Esophagus squamous epithelium (tissue), 5 donors: ENCODE measurements at places on chromosomes 4 and X. TPM values are rescaled to one million over a fixed set of nuclear protein-coding genes. Genes with fewer than 3 reads are reported as not detected.

The CFAP99 gene
- total RNA-seq, result 0.11 TPM

The CPE gene
- 16.3 TPM for total RNA-seq

The IL13RA1 gene
- total RNA-seq, result 52.6 TPM

The GAGE12E gene
- not detected for total RNA-seq

The COPS4 gene
- 44.5 TPM for total RNA-seq

The SCARB2 gene
- total RNA-seq, result 50.3 TPM

The SLC7A11 gene
- total RNA-seq, result 9.9 TPM

The HHIP gene
- not detected for total RNA-seq

The PRDM8 gene
- total RNA-seq, result 1.8 TPM

The CCDC149 gene
- 0.91 TPM for total RNA-seq

The DKK2 gene
- total RNA-seq, result 1.2 TPM

The NAP1L2 gene
- 0.76 TPM for total RNA-seq

The FABP2 gene
- not detected for total RNA-seq

The RNF128 gene
- total RNA-seq, result 9.5 TPM

The PPP1R2C gene
- total RNA-seq, result not detected

The PCSK1N gene
- not detected for total RNA-seq

The ABLIM2 gene
- 13.5 TPM for total RNA-seq

The LIAS gene
- total RNA-seq, result 11.6 TPM

The SUPT20HL1 gene
- total RNA-seq, result not detected

The SLC26A1 gene
- not detected for total RNA-seq

The GPR119 gene
- not detected for total RNA-seq

The EGFL6 gene
- 6.8 TPM for total RNA-seq

The ERAS gene
- not detected for total RNA-seq

The CFP gene
- 3.8 TPM for total RNA-seq

The IGSF1 gene
- not detected for total RNA-seq

The HAND2 gene
- 3.8 TPM for total RNA-seq

The HSFX4 gene
- total RNA-seq, result not detected

The CHIC2 gene
- total RNA-seq, result 56.0 TPM

The FGF5 gene
- total RNA-seq, result not detected

The HPSE gene
- 10.4 TPM for total RNA-seq

The SPP1 gene
- 4.0 TPM for total RNA-seq

The GRIA2 gene
- total RNA-seq, result not detected

The ADH7 gene
- total RNA-seq, result 420 TPM

The NLGN3 gene
- total RNA-seq, result not detected

The SPIN2A gene
- total RNA-seq, result not detected

The NRK gene
- total RNA-seq, result not detected

The USP51 gene
- 0.13 TPM for total RNA-seq

The STBD1 gene
- 1.8 TPM for total RNA-seq

The ASB12 gene
- total RNA-seq, result not detected

The MAP7D2 gene
- not detected for total RNA-seq

The RBBP7 gene
- total RNA-seq, result 65.2 TPM

The ETNPPL gene
- not detected for total RNA-seq

The PHOX2B gene
- not detected for total RNA-seq

The ARR3 gene
- total RNA-seq, result not detected
